Fibroblast of the aortic adventitia (primary cell): ENCODE measurements at places on chromosomes 5 and 9. TPM values are rescaled to one million over a fixed set of nuclear protein-coding genes. Genes with fewer than 3 reads are reported as not detected.

DNA sequence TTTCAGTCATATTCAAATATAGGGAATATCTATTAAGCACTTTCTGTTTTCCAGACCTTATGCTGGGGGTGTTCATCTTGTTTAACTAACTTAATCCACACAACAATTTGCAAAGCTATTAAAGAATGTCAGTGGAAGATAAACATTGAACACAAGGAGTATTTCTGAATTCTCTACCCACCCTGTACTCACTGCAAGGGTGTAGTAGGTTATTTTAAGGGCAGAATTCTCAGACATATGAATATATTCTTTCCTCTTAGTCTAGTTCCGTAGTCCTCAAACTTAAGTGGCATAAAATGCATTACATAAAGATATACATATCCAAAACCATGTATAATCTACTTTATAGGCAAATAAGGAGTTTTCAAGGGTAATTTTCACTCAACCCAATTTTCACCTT, 19.9 kb upstream of the CHSY3 start:
- DNase-seq, result no peak

GRCh38 chr9:13860946-13861640, 452.8 kb downstream of the NFIB start:
- no peak for DNase-seq

DNA sequence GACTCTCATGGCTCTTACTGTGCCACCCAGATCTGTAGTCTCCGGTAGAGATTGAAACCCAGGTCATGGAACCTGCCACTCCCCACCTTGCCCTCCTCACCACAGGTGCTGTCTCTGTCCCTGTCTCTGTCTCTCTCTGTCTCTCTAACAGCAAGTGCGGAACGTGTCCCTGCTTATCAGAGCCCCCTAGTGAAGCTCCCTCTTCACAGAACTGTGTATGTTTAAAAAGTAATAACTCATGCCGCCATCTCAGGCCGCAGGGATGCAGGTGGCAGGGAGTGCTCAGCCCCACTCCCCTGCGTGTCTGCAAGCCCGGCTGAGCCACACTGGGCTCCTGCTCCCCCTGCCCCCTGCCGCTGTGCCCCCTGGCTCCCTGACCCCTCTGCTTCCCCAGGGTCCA, 43.8 kb downstream of the UNC5A start:
- no peak for DNase-seq

- no peak for DNase-seq
These were observed 196.1 kb downstream of the PAPPA start for GRCh38 chr9:116349684-116350083.

Gene EGFL7
- 2.4 and 5.6 TPM in 2 replicates for total RNA-seq

Gene SURF2
- total RNA-seq, result 12.5 and 33.9 TPM in 2 replicates

Gene ZNF622
- 30.8 and 77.8 TPM in 2 replicates for total RNA-seq

GRCh38 chr5:180438785-180439780, 55.1 kb upstream of the CNOT6 start:
- DNase-seq, result no peak

DNA sequence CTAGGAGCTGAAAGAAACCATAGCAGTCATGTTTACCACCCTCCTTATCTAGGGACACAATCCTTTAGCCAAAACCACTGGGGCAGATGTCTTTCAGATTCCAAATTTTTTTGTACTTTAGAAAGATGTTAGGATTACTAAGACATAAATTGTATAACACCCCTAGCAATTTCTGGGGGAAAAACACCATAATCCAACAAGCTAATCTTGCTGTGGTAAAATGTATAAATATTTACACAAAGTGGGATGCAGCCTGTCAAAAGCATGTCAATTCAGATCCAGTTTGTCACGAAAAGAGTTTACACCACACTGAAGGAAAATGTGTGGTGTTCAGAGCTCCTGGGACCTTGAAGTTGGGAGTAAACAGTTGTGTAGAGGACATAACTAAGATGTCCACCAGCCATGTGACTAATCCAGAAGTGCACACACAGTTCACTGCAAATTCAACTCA, 274.3 kb downstream of the ADAMTSL1 start:
- DNase-seq, result peak; percentile 65

DNA sequence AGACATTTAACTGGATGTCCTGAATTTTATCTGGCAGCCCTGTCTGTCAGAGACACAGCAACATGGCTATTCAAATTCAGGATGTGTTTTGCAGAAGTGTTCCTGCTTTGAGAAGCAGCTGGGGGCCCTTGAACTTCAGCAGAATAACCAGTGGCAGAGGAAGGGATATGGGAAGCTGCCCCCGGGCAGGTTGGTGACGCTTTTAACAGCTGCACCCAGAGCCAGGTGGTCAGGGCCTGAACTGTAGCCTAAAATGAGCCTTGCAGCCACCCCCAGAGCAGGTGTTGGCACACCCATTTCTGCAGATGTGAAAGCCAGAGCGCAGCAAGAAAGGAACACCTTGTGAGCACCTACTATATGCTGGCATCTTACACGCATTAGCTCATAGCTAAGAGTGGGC, 128.7 kb upstream of the BOD1 start:
- DNase-seq, result no peak

Gene PTPRD
- 11.5 and 13.7 TPM in 2 replicates for total RNA-seq

GRCh38 chr5:150001660-150002486, 1.3 kb downstream of the HMGXB3 start:
- peak; percentile 83 for DNase-seq

DNA sequence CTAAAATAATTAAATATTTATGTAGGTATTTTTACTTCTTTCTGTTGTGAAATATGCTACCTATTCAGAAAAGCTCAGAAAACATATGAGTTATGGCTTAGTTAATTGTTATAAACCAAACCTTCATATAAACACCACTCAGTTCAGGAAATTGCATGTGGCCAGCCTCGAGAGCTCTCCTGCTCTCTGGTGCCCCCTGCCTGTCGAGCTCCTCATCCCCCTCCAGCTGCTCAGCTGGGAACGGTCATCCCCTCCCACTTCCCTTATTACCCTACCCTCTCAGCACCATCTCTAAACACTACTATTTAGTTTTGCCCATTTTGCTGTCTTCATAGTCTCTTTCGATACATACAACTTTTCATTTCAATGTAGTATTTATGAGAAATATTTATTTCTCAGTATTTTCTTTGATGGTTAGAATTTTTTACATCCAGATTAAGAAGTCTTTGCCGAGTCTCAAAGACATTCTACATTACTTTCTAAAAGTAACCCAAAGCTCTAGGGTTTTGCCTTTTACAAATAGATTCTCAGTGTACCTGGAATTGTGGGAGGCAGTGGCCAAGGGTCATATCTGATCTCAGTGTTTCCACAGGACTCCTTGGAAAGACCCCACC, 51.2 kb upstream of the SEMA4D start:
- peak; percentile 49 for DNase-seq

GRCh38 chr9:131743501-131743900, 3.6 kb upstream of the RAPGEF1 start:
- no peak for DNase-seq

DNA sequence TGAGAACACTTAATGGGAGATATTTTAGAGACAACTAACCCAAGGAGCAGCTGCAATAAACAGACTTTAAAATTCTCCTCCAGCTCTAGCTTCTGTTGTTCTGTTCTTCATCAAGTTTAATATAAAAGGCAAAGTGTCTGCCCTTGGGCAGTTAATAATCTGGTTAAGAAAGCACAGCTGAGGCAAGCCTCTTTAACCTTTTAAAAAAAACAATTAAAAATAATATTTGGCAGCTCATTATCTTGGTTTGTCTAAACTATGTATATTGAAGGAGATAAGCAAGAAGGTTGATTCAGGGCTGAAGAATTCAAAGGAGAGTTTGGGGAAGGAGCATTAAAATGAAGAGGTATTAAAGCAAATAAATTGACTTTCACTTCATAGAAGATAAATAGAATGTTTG, 75.4 kb downstream of the TSSK1B start:
- peak; percentile 86 for DNase-seq

DNA sequence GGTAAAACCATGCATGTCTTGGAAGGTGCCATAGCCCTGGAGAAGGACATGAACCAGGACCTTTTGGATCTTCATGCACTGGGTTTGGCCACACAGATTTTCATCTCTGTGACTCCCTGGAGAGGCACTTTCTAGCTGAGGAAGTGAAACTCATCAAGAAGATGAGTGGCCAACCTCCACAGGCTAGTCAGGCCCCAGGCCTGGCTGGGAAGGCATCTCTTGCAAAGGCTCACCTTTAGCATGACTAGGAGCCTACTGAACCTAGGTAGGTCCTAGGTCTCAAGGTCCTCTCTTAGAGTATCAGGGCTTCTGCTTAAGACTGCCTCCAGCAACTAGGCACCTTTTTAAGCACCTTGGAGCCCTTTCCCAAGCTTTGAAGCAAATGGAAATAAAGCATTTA, 1448.7 kb upstream of the ACO1 start:
- DNase-seq, result no peak

DNA sequence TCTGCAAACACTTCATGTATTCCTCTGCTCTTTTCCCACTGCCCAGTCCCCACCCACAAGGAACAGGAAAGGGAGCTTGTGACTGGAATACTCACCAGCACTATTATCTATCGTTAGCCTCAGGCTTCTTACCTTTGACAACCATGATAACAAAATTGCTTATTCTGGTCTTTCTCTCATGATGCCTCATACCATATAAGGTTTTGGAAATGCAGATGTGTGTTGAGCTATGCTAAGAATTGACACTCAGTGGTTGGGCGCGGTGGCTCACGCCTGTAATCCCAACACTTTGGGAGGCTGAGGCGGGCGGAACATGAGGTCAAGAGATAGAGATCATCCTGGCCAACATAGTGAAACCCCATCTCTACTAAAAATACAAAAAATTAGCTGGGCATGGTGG, 25.4 kb downstream of the SOX30 start:
- DNase-seq, result no peak
